ENCODE measurements at places on chromosomes 4 and X. TPM values are rescaled to one million over a fixed set of nuclear protein-coding genes. Genes with fewer than 3 reads are reported as not detected.
A peak's percentile ranks its signal among the peaks of the same experiment; 100 is the strongest.

GRCh38 chr4:76585272-76585671, 150.2 kb downstream of the SHROOM3 start:
- no peak overlapping the region for H3K4me3 ChIP-seq
- H3K27me3 ChIP-seq = no peaks in the 10 kb centered on the region
- H3K36me3 ChIP-seq = no peaks in the 10 kb centered on the region
- no peak for DNase-seq

The RAB40AL gene
- not detected for total RNA-seq

GRCh38 chr4:20318001-20318908, 66.5 kb downstream of the SLIT2 start:
- H3K27me3 ChIP-seq = no peaks in the 10 kb centered on the region
- H3K27ac ChIP-seq = peak overlapping the region; percentile 23
- DNase-seq = peak; percentile 31
- no peaks in the 10 kb centered on the region for H3K36me3 ChIP-seq

DNA sequence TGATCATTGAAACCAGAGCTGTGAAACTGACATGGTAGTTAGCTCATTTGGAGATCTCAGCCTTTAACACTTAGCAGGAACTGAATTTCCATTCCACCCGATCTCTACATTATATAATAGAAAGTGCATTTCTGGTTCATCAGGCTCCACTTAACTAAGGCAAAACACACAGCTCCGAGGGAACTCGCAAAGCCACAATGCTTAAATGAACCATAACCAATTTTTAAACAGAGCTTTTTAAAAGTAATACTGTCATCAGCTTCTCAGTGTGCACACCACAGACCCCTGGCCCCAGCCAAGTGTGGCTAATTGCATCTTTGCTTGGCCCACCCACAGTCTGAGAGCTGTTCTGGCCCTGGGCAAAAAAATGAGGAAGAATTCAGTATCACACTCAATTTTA, 66.1 kb downstream of the DCHS2 start:
- DNase-seq = no peak
- H3K4me1 ChIP-seq = no peaks in the 10 kb centered on the region

GRCh38 chr4:108166441-108167315, 2.1 kb downstream of the LEF1 start:
- DNase-seq = no peak
- H3K4me3 ChIP-seq = peak overlapping the region; percentile 73

DNA sequence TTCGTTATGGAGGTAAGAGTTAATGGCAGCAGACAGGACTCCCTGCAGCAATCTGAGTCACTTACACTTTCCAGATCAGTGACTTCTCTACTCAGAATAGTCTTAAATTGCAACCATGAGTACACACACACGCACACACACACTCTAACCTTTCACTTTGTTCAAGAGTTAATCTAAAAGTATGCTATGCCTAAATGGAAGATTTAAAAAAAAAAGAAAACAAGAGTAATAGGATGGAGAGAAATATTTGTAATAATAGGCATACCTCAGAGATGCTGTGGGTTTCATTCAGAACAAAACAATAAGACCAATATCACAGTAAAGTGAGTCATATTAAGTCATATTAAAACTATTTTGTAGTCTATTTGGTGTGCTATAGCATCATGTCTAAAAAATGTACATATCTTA, 969.1 kb upstream of the PCDH10 start:
- no peaks in the 10 kb centered on the region for H3K4me1 ChIP-seq
- DNase-seq = no peak

GRCh38 chr4:185965426-185966384, 103.3 kb upstream of the TLR3 start:
- no peak for DNase-seq
- H3K36me3 ChIP-seq = no peaks in the 10 kb centered on the region
- 0 out of 2 replicates have a peak, but pooled peaks cover 3% of the 10 kb centered on the region for H3K27me3 ChIP-seq
- no peak overlapping the region for H3K27ac ChIP-seq
- no peaks in the 10 kb centered on the region for H3K4me1 ChIP-seq

- peaks cover 9% of the 10 kb centered on the region for H3K4me1 ChIP-seq
- DNase-seq = no peak
- H3K4me3 ChIP-seq = no peak overlapping the region
- H3K27me3 ChIP-seq = no peaks in the 10 kb centered on the region
Observed at GRCh38 chr4:111836601-111837000, 308.7 kb upstream of the FAM241A start.

The XPNPEP2 gene
- total RNA-seq = 1.9 TPM

GRCh38 chr4:2462992-2463762, 5.7 kb upstream of the RNF4 start:
- H3K36me3 ChIP-seq = no peaks in the 10 kb centered on the region
- H3K4me1 ChIP-seq = 0 out of 2 replicates have a peak, but pooled peaks cover 6% of the 10 kb centered on the region
- DNase-seq = peak; percentile 23
- H3K4me3 ChIP-seq = peak overlapping the region; percentile 70
- H3K27me3 ChIP-seq = no peaks in the 10 kb centered on the region

The ATOH1 gene
- total RNA-seq = not detected

DNA sequence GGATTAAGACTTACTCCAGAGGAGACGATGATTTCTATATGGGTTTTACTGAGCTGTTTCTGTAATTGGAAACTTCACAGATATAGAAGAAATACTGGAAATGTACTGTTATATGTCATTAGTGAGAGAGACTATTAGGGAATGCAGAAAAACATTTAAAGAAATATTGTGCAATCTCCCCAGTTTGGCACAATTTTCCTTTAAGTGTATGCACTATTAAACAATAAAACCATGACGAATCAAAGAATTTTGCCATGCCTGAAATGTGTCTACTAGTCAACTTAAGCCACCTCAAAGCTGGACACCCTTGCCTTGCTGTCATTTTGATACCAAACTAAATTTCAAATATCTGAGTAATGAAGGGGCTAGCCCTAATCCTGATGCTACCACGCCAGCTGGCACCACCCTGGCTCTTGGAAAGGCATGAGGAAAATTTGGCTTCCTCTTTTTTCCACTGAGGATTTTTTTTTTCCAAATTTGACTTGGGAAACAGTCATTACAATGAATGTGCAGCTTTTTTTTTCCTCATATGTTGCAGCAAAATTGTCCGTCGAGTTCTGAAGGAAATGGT, 36.1 kb downstream of the MTTP start:
- no peaks in the 10 kb centered on the region for H3K36me3 ChIP-seq
- no peak overlapping the region for H3K27ac ChIP-seq
- no peak overlapping the region for H3K4me3 ChIP-seq
- H3K27me3 ChIP-seq = no peaks in the 10 kb centered on the region
- no peaks in the 10 kb centered on the region for H3K4me1 ChIP-seq

GRCh38 chr4:172514011-172514410, 654.6 kb upstream of the GALNT7 start:
- no peaks in the 10 kb centered on the region for H3K27me3 ChIP-seq
- no peaks in the 10 kb centered on the region for H3K36me3 ChIP-seq
- no peak overlapping the region for H3K4me3 ChIP-seq
- DNase-seq = no peak

GRCh38 chr4:2697995-2698414, 58.1 kb downstream of the TNIP2 start:
- peaks cover 55% of the 10 kb centered on the region for H3K36me3 ChIP-seq
- no peak for DNase-seq
- H3K27ac ChIP-seq = no peak overlapping the region
- no peaks in the 10 kb centered on the region for H3K4me1 ChIP-seq

The ARX gene
- not detected for total RNA-seq

The RNF150 gene
- total RNA-seq = 10.5 TPM

The PFKFB1 gene
- total RNA-seq = not detected

GRCh38 chrX:103616676-103617186, 9.0 kb downstream of the TCEAL3 start:
- peaks cover 34% of the 10 kb centered on the region for H3K4me1 ChIP-seq
- H3K36me3 ChIP-seq = no peaks in the 10 kb centered on the region
- H3K27me3 ChIP-seq = no peaks in the 10 kb centered on the region
- DNase-seq = peak; percentile 42
- no peak overlapping the region for H3K4me3 ChIP-seq

The TIGD4 gene
- 0.51 TPM for total RNA-seq

The NDNF gene
- total RNA-seq = 1.9 TPM

The AKAP14 gene
- not detected for total RNA-seq

The IQCM gene
- not detected for total RNA-seq

GRCh38 chrX:136473663-136474062, 14.1 kb upstream of the BRS3 start:
- no peak overlapping the region for H3K4me3 ChIP-seq
- DNase-seq = no peak
- no peak overlapping the region for H3K27ac ChIP-seq

GRCh38 chr4:6703786-6704185, 5.9 kb downstream of the MRFAP1L1 start:
- peaks cover 25% of the 10 kb centered on the region for H3K36me3 ChIP-seq
- no peak overlapping the region for H3K27ac ChIP-seq
- no peaks in the 10 kb centered on the region for H3K27me3 ChIP-seq
- peak; percentile 61 for DNase-seq

The IL2RG gene
- not detected for total RNA-seq

GRCh38 chr4:8829584-8829983, 42.1 kb downstream of the HMX1 start:
- no peaks in the 10 kb centered on the region for H3K4me1 ChIP-seq
- DNase-seq = no peak
- no peak overlapping the region for H3K4me3 ChIP-seq
- H3K27ac ChIP-seq = no peak overlapping the region
- peaks cover 14% of the 10 kb centered on the region for H3K27me3 ChIP-seq

The PROM1 gene
- total RNA-seq = not detected

- peaks cover 25% of the 10 kb centered on the region for H3K4me1 ChIP-seq
- H3K36me3 ChIP-seq = no peaks in the 10 kb centered on the region
- DNase-seq = peak; percentile 9
- no peak overlapping the region for H3K27ac ChIP-seq
Observed at GRCh38 chr4:78749258-78749971, 26.7 kb upstream of the BMP2K start.

DNA sequence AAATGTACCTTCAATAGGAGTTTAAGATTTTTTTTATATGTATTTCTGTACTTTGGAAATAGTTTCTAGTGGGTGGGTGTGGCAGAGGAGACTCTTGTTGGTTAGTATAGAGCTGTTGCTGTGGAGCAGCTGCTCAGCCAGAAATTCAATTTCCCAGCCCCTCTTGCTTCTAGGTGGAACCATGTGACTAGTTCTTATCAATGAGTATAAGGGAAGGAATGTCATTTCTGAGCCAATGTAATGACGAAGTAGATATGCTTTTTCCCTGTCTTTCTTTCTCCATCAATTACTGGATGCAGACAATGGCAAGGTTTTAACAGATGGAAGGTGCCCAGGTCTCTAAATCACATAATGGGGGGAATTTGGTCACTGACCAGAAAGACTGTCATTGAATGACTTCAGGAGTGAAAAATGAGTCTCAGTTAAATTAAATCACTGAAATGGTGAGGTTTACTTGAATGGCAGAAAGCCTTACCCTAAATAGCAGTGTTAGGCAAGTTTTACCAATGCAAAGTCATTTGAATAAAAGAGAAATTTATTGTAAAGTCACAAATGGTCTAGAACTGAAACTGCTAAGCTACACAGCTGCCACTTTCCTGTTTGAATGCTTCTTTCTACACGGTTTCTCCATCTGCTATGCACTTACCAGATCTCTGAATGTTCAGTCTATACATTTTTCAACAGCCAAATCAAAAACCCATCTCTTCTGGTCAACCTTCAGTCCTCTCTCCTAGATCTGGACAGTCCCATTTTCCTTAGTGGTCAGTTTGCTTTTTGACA, 795.4 kb upstream of the MAGEB2 start:
- H3K27me3 ChIP-seq = no peaks in the 10 kb centered on the region
- DNase-seq = no peak
- H3K4me3 ChIP-seq = no peak overlapping the region
- H3K36me3 ChIP-seq = no peaks in the 10 kb centered on the region
- H3K4me1 ChIP-seq = no peaks in the 10 kb centered on the region
- no peak overlapping the region for H3K27ac ChIP-seq

DNA sequence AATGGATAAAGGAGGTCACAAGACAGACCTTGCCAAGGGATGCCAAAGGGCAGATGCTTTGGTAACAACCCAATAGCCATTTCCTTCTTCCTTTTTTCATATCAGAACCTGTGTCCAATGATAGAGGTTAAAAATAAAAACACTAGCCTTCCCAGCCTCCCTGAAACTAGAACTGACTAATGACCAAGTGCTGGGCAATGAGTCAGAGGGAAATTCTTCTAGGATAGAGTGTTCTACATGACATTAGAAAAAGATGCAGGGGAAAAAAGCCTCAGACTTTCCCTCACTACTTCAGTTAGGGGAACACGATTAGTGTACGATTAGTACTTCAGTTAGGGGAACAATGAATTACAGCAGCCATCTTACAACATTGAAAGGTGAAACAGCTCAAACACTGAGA, 29.3 kb upstream of the FAM47C start:
- H3K4me3 ChIP-seq = no peak overlapping the region
- peak; percentile 22 for DNase-seq
- no peaks in the 10 kb centered on the region for H3K4me1 ChIP-seq
- no peaks in the 10 kb centered on the region for H3K27me3 ChIP-seq
- no peaks in the 10 kb centered on the region for H3K36me3 ChIP-seq

GRCh38 chr4:43351970-43352806, 459.7 kb downstream of the GRXCR1 start:
- no peaks in the 10 kb centered on the region for H3K27me3 ChIP-seq
- no peaks in the 10 kb centered on the region for H3K36me3 ChIP-seq
- H3K4me3 ChIP-seq = no peak overlapping the region
- peaks cover 9% of the 10 kb centered on the region for H3K4me1 ChIP-seq
- H3K27ac ChIP-seq = no peak overlapping the region
- DNase-seq = no peak

The TACR3 gene
- total RNA-seq = not detected

DNA sequence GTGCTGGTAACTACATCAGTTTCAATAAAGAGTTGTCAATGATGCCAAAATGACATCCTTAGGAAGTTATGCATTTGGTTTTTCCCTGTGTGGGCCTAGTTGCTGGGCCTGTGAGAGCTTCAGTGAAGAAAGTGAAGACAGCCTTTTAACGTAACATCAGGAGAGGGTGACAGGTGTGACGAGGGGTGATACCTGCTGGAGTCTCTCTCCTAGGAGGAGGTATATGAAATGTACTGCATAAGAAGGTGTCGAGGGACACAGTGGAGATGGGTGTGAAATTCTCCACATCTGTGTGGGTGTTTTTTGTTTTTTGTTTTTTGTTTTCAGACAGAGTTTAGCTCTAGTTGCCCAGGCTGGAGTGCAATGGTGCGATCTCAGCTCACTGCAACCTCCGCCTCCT, 49.2 kb downstream of the EVC start:
- no peaks in the 10 kb centered on the region for H3K27me3 ChIP-seq
- H3K36me3 ChIP-seq = peaks cover 17% of the 10 kb centered on the region

DNA sequence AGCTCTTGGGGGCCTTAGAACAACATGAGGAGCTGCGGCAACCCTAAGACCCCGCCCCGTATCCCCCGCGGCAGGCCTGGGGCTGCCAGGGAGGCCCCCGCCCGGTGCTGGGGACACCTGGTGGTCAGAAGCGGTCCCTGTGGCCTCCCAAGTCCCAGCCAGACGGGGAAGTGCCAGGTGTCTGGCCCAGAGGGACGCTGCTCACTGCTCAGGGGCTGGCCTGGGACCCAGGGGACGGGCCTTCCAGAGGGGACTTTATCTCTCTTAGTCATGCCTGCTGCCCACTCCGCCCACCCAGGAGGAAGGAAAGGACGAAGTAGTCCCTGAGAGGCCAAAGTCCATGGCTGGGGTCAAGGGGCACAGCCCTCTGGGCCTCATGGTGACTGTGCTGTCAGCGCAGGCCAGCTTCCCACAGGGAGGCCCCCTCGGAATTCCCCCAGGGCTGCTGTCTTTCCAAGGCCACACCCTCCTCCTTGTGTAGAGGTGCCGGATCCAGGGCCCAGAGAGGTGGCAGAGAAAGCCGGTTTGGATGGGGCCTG, 31.0 kb upstream of the HTRA3 start:
- DNase-seq = no peak
- H3K36me3 ChIP-seq = no peaks in the 10 kb centered on the region
- H3K4me1 ChIP-seq = no peaks in the 10 kb centered on the region
- no peak overlapping the region for H3K4me3 ChIP-seq
- H3K27me3 ChIP-seq = no peaks in the 10 kb centered on the region
- no peak overlapping the region for H3K27ac ChIP-seq
